Stimulated activated CD8-positive, alpha-beta memory T cell treated with anti-CD3 and anti-CD28 coated beads, Interleukin-15, amount 100 ng/mL, for 4 hours (primary cell): ENCODE measurements at places on chromosomes 7 and 10.

DNA sequence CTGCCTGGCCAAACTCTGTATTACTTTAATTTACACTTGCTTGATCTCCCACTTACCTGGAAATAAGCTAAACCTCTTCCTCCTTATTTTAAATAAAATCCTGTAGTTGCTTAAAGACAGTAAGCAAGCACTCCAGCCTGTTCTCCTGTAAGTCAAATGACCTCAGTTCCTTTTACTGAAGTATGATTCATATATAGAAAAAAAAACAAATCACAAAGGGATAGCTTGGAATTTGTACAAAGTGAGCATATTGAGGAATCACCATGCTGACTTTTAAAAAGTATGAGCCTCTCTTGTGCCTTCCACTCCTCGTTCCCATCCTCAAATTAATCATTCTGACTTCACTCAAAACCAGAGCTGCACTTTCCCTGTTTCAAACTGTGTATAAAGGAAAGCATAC, 52.0 kb downstream of the C10orf90 start:
- no peak for DNase-seq

GRCh38 chr7:23021596-23021995, 7.7 kb upstream of the HYCC1 start:
- DNase-seq: no peak

- no peak for DNase-seq
These were observed 13.6 kb upstream of the STN1 start for GRCh38 chr10:103931603-103932002.

- no peak for DNase-seq
These were observed 90.0 kb upstream of the GATAD1 start for GRCh38 chr7:92357260-92357659.

DNA sequence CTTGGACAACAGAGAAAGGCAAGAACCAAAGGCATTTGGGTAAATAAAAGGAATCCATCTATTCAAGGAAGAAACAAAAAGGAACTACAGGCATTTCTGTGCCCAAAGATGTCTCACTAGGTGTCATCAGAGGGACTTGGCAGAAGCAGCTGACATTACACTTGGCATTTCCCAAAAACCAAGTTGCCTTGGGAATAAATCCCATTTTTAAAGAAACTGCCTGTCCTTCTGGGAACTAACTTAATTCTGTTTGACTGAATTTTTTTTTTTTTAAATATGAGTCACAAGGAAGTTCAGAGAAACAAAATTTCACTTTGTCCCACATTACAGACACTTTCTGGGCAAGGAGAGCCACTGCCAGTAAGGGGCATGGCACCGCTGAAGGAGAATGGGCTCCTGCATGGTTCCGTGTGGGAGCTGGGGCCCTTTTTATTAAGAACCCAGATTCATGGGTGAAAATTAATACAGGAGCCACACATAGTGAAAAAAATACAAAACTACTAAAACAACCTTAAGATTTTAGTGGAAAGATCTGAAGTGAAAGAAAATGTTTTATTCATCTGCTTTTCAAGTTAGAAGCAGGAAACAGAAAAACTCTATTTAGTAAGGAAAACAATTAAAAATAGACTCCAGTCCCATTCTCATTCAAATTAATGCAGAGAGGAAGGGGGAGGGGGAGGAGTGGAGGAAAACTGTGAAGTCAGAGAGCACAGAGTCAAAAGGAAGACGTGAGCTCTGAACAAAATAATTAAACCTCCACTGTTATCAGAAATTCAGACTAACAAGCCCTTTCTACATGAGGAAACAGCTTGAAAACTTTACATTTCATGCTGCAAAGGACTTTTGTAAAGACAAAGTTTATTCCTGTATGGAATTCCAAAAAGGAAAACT, 118.4 kb upstream of the PDLIM1 start:
- DNase-seq: no peak

- DNase-seq: no peak
These were observed 190.2 kb downstream of the GFRA1 start for GRCh38 chr10:116082762-116083161.

GRCh38 chr7:158374146-158374545, 213.5 kb downstream of the PTPRN2 start:
- no peak for DNase-seq

DNA sequence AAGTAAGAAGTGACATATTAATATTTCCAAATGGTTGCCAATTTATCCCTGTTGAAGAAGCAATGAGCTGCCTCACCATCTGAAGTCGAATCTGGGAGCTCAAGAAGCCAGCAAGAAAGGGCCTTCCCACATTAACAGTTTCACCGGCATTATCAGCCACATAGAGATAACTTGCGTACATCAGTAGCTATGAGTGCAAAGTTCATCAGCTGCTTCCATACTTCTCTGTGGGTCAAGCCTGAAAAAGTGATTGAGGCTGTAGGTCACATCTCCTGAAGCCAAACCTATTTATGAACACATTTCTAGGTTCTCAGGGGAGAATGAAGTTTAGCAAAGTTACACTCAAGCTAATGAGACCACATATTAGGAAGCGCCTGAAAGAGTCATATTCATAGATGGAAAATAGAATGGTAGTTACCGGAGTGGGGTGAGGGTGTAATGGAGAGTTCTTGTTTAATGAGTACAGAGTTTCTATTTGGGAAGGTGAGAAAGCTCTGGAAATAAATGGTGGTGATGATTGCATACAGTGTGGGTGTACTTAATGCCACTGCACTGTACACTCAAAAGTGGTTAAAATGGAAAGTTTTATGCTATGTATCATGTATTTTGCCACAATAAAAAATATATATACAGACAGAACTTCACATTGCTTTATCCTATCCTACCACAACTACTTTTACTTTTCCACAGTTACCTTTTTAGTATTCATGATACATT, 189.3 kb upstream of the SP4 start:
- DNase-seq: no peak

- no peak for DNase-seq
These were observed 234.7 kb downstream of the CAMK1D start for GRCh38 chr10:12583891-12584595.

DNA sequence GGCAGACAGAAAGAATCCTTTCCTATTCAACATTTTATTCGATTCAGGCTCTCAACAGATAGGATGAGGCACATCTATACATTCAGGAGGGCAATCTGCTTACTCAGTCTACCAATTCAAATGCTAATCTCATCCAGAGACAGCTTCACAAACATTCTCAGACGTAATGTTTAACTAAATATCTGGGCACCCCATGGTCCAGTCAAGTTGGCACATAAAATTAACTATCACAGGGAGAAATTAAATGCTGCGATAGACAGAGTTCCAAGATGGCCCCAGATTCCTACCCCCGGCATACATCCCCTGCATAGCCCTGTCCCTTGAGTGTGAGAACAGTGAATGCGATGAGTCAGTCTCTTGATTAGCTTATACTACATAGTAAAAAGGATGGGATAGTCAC, 184.3 kb downstream of the FGFR2 start:
- no peak for DNase-seq

DNA sequence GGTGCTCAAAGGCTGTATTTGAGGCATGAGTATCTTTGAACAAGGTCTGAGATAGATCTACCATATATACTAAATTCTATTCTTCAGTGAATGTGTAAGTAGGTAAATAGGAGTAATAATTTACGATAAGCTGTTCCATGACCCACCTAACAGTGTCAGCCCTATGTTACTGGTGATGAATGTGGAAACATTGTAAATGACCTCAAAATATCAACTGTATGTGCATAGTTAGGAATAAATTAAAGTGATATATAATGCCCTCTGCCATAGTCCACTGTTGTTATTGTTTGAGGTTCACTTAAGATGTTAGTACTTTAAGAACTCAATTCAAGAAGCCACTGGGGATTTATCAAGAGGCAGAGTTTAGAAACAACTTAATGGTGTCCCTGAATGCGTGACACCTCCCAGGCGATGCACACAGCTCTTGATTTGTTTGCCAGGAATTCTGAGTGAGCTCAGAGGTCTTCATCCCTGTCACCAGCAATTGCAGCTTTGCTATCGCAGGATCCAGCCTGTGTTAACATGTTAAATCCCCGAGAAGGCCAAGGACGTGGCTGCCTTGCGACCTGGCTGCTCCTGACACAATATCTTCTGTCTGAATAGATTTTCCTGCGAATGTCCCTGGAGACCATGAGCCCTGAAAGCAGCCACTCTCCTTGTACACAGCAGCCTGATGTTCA, 104.9 kb downstream of the KLF6 start:
- no peak for DNase-seq

- DNase-seq: no peak
These were observed 180.9 kb downstream of the ADAM12 start for GRCh38 chr10:126207313-126207771.

DNA sequence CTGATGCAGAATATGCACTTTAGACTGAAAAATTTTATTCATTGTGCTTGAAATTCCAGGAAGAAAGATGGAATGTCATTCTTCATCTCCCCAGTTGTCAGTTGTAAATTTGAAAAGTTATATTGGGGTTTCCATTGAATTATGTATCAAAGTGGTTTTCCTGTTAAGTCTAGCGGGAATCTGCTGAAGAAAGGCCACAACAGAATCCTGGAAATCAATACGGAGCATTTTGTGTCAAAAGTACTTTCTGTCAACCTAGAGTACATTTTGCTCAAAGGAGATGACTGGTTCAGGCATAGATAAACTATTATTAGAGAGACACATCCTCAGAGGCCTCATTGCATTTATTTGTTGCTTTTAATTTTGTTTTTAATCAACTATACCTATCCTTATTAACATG, 538.2 kb upstream of the SEMA3D start:
- DNase-seq: no peak

DNA sequence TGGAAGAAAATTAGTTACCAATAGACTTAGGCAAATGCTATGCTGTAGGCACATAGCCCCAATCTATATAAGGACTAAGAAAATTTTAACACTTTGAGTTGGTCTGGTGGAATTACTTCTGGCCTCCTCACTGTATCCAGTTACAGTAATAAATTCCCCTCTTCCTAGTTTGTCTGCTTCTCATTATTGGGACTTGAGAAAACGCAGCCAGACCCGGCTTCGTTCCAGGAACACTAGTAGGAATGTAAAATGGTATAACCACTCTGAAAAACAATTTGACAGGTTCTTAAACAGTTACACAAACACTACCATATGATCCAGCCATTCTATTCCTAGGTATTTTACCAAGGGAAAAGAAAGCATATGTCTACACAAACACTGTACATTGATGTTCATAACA, 150.2 kb downstream of the VPS50 start:
- no peak for DNase-seq

DNA sequence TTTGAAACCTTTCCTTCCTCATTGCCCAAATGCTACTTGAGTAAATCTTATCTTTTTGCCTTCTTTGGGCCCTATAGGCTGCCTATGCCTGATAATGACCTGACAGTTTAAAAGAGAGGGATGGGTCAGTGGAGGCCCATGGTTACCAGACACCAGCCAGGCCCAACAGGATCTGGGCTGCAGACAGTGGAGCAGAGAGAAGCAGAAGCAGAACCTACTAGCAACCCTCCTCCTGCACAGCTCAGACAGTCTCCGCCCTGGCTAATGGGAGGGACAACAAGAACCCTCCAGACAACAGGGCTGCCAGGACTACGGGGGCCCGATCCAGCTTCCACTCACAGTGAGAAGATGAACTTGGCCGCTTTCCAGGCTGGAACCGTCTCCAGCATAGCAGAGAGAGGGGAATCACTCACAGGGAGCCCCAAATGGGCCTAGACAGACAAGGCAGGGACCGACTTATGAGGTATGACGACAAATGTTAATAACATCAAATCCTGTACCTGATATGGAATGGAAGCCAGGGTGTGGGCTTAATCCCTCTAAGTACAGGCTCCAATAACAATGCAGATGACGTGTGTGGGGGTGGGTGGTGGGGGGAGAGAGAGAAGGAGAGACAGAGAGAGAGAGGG, 31.7 kb upstream of the DGKI start:
- no peak for DNase-seq

GRCh38 chr7:151472644-151473380, 32.9 kb upstream of the CRYGN start:
- DNase-seq: no peak

DNA sequence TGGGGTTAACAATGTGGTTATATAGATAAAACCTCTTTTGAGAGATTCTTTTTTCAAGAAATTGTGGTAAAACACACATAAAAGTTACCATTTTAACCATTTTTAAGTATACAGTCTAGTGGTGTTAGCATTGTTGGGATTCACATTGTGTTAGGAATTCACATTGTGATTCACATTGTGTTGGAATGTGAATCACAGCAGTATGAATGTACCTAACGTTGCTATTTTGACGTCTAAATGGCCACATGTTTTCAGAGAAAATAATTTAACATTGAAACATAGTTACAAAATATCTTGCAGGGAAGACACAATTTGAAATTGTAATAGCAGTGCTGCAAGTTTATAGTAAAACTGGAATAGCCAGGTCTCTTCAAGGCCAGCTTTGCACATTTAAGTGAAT, 129.0 kb downstream of the BICC1 start:
- no peak for DNase-seq

DNA sequence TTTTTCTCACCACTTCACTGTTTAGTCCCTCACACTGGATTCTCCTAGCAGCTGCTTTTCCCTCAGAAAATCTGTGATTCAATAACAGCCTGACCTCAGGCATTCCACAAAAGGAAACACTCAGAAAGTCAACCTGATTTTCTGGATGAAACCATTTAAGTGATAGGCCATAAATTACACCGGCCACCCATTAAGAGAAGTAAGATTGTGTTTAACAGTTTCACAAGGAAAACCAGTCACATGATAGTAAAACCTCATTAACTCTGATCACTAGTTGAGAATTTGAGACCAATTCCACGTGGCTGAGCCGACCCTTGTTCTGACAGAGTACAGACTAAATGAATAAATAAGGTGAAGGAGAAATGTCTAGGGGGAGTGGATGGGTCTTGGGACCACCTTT, 7.7 kb downstream of the GRM8 start:
- no peak for DNase-seq

DNA sequence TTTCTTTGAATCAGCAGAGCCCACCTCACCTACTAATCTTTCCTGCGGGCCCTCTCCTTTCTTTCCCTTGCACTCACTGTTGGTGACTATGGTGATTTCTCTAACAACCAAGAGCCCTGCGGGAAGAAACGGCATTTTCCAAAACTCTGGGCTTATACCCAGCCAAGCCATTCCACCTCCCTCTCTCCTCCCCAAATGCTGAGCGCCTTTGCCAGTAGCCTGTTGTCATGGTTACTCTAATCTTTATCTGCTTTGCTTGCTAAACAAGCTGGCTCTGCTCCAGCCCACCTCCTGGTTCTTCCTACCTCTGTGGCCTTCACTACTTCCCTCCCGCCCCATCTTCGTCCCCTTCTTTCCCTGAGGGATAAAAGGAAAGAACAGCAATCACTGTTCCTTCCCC, 86.7 kb downstream of the DGKI start:
- no peak for DNase-seq

- DNase-seq: no peak
These were observed 21.9 kb upstream of the ELN start for GRCh38 chr7:74006032-74006431.

DNA sequence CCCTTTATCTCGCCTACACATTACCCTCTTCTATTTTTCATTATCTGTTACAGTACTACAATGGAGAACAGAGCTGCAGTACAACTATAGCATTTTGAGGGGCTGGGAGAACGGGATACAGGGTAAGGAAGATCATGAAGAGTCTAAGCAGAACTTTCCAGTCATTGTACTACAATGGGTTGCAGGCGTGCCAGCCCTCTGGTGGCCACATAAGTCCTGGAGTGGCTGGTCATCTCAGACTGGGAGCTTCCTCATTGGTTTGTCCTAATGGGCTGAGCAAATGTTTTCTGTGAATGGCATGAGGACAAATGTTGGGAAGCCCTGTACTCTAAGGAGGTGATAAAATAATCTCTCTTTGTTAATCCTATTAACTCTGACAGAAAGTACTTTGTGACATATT, 33.0 kb downstream of the TMEM106B start:
- no peak for DNase-seq

GRCh38 chr10:51196508-51197175, 122.4 kb downstream of the PRKG1 start:
- DNase-seq: no peak
